ENCODE measurements at places on chromosomes 4 and X.

- DNase-seq = no peak
Observed at GRCh38 chr4:170323623-170324022, 233.9 kb upstream of the AADAT start.

- DNase-seq = no peak
Observed at GRCh38 chr4:4271912-4272311, 18.0 kb downstream of the LYAR start.

- DNase-seq = no peak
Observed at GRCh38 chrX:112766774-112767173, 73.9 kb downstream of the AMOT start.

GRCh38 chrX:47245156-47245555 lies 12.3 kb downstream of the USP11 start:
- no peak for DNase-seq

- no peak for DNase-seq
Observed at GRCh38 chrX:78102091-78102490, 2.0 kb upstream of the PGK1 start.

DNA sequence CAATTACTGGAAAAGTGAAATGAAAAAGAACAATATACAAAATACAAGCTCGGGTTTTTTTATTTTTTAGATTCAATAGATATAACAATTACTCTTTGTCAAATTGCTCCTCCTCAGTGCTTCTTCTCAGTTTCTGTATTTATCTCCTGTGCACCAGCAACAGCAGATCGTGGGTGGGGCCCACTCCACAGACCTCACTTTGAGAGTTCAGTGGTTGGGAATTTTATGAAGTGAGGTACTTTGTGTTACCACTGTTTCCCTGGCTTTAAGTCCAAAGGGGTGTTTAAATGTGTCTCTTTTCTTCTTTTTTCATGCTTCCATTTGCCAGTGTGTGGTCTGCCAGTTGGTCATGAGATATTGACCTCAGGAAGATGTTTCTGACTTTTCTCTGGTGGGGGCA lies 54.4 kb downstream of the KIT start:
- DNase-seq = no peak

GRCh38 chr4:7398788-7399439 lies 35.8 kb downstream of the PSAPL1 start:
- no peak for DNase-seq

GRCh38 chrX:119529345-119530276 lies 35.6 kb downstream of the STEEP1 start:
- DNase-seq = no peak
